ENCODE measurements at places on chromosomes 2 and 18. TPM values are rescaled to one million over a fixed set of nuclear protein-coding genes. Genes with fewer than 3 reads are reported as not detected.

COL3A1 gene
- total RNA-seq = 0.43 TPM

XDH gene
- total RNA-seq = not detected

DNA sequence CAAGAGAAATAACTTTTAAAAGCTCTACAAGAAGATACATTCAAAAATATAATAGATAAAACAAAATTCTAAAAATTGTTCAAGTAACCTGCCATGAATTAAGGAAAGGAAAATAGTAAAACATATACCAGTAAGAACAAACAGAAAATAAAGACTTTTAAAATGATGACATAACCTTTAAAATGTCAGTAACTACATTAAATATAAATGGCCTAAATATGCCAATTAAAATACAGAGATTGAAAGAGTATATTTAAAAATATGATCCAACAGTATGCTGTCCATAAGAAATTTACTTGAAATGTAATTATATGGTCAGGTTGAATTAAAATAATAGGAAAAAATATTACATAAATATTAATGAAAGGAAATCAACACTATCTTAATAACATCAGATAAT is 911.7 kb upstream of the POU3F3 start:
- H3K36me3 ChIP-seq = no peaks in the 10 kb centered on the region
- H3K4me3 ChIP-seq = no peak overlapping the region
- H3K27ac ChIP-seq = no peak overlapping the region
- no peak for DNase-seq
- no peaks in the 10 kb centered on the region for H3K27me3 ChIP-seq
- H3K4me1 ChIP-seq = no peaks in the 10 kb centered on the region

TANC1 gene
- 0.34 TPM for total RNA-seq

G6PC2 gene
- total RNA-seq = not detected

DNA sequence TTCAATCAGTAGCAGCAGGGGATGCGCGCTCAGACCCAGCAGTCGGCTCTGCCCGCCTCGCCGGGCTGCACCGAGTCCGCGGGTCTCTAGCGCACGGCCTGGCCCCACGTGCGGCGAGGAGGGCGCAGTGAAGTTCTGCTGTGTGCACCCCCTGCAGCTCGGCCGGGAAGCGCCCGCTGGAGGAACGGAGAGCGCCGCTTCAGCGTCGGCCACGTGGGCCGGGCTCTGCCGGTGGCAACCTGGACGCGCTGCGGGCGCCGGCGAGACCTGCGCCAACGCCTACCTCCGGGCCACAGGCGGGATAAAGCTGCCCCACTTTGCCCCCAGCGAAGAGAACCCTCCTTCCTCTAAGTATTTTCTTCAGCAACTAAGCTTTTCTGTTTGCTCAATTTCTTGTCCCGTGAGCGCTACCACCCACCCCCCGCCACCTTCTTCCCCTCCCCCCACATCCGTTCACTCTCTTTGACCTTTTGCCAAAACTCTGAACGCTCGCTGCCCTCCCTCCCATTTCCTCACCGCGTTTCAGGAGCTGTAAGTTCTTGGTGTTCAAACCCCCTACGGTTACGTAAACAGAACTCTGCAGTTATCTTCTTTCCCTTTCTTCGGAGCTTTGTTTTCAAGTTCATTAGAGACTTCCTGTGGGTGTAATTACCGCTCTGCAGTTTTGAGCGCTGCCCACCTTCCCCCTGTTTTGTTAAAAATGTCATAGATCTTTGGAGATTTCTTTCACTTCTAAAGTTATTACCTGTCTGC is 42.6 kb upstream of the EDAR start:
- peak overlapping the region; percentile 70 for H3K4me3 ChIP-seq
- peaks cover 1% of the 10 kb centered on the region for H3K27me3 ChIP-seq
- peak overlapping the region; percentile 45 for H3K27ac ChIP-seq
- peaks cover 4% of the 10 kb centered on the region for H3K36me3 ChIP-seq
- DNase-seq = peak; percentile 56

STARD7 gene
- total RNA-seq = 206 TPM

GRCh38 chr2:96546321-96546720 is 9.8 kb downstream of the ARID5A start:
- peaks cover 81% of the 10 kb centered on the region for H3K36me3 ChIP-seq
- peak overlapping the region; percentile 47 for H3K4me3 ChIP-seq
- peak overlapping the region; percentile 73 for H3K27ac ChIP-seq
- H3K27me3 ChIP-seq = no peaks in the 10 kb centered on the region

SERPINB2 gene
- not detected for total RNA-seq

WBP1 gene
- total RNA-seq = 38.6 TPM

VWA3B gene
- total RNA-seq = not detected

DNA sequence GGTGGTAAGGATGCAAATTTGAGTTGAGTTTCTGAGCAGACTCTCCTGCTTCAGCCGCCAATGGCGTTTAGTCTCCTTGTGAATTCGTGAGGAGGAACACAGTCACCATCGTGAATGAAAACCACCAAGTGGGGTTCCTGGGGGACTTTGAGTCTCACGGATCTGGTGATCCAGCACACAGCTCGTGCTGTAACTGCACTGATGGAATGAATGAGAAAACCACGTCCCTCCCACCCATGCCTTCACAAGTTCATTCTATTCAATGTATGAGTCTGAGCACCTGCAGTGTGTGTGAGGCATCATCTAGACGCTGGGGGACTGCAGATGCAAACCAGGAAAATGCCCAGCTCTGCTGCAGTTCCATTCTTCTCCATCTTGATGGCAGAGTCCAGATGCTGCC is 127.9 kb downstream of the PIEZO2 start:
- H3K36me3 ChIP-seq = no peaks in the 10 kb centered on the region
- no peak overlapping the region for H3K27ac ChIP-seq
- no peak for DNase-seq
- H3K27me3 ChIP-seq = no peaks in the 10 kb centered on the region
- no peaks in the 10 kb centered on the region for H3K4me1 ChIP-seq

DNA sequence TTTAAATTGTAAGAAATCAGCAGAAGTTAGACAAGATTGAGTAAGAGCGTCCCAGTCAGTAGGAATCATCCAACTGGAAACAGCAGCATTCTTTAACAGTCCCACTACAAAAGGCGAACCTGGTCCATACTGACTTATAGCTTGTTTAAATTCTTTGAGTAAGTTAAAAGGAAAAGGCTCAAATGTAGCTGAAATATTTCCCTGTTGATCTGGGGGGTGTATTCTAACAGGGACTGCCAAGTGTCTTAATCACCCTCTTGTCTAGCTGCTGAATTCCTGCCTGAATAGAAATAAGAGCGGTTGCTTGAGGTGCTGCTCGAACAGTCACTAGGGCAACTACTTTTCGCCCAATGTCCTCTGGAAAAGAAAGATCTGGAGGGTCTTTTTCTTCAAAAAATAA is 56.4 kb upstream of the FMNL2 start:
- peaks cover 3% of the 10 kb centered on the region for H3K27me3 ChIP-seq
- peaks cover 5% of the 10 kb centered on the region for H3K4me1 ChIP-seq
- no peak overlapping the region for H3K4me3 ChIP-seq
- no peak for DNase-seq
- no peaks in the 10 kb centered on the region for H3K36me3 ChIP-seq

GRCh38 chr2:51620796-51621195 is 588.9 kb upstream of the NRXN1 start:
- H3K4me3 ChIP-seq = no peak overlapping the region
- no peaks in the 10 kb centered on the region for H3K36me3 ChIP-seq
- no peaks in the 10 kb centered on the region for H3K4me1 ChIP-seq
- H3K27ac ChIP-seq = no peak overlapping the region

DNA sequence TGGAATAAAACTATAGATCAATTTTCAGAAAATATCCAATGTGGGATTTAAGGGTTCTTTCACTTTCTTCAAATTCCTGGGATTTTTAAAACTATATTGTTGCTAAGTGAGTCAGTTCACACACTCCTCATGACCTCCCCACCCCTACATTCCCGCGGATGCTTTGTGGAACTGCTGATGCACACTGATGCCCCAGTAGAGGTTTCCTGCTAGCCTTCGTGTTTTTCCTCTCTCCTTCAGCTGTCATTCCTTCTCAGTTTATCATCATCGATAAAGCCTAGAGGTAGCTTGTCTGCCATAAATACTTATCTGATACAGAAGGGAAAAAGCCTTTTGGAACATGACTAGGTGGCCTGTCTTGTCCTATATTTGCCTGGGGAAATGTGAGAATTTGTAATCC is 67.4 kb upstream of the GALNT5 start:
- H3K27ac ChIP-seq = no peak overlapping the region
- DNase-seq = no peak
- H3K36me3 ChIP-seq = no peaks in the 10 kb centered on the region
- no peak overlapping the region for H3K4me3 ChIP-seq
- H3K27me3 ChIP-seq = peaks cover 8% of the 10 kb centered on the region
- H3K4me1 ChIP-seq = peaks cover 20% of the 10 kb centered on the region

- H3K36me3 ChIP-seq = peaks cover 9% of the 10 kb centered on the region
- H3K4me1 ChIP-seq = peaks cover 74% of the 10 kb centered on the region
- no peaks in the 10 kb centered on the region for H3K27me3 ChIP-seq
- H3K27ac ChIP-seq = no peak overlapping the region
- H3K4me3 ChIP-seq = no peak overlapping the region
Measured at GRCh38 chr2:38613126-38613848, 10.6 kb upstream of the HNRNPLL start.

TTC32 gene
- 14.8 TPM for total RNA-seq

- no peaks in the 10 kb centered on the region for H3K27me3 ChIP-seq
- H3K27ac ChIP-seq = peak overlapping the region; percentile 85
- H3K4me3 ChIP-seq = peak overlapping the region; percentile 59
- peaks cover 57% of the 10 kb centered on the region for H3K36me3 ChIP-seq
- H3K4me1 ChIP-seq = peaks cover 52% of the 10 kb centered on the region
Measured at GRCh38 chr18:23238651-23239349, 103.5 kb downstream of the CABLES1 start.

USP37 gene
- total RNA-seq = 40.7 TPM

DNA sequence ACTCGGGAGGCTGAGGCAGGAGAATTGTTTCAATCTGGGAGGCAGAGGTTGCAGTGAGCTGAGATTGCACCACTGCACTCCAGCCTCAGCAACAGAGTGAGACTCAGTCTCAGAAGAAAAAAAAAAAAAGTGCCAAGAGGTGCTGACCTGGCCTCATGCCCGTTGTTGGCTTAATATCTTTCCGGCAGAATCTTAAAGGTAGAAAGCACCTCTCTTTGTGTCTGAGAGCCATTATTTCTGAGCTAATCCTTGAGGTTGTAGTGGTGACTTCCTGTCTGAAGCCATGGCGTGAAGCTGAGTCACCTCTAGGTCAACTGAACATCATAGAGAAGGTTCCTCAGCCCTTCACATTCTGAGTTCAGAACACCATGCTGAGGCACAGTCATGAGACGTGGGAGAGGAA is 60.4 kb downstream of the WDSUB1 start:
- DNase-seq = no peak
- no peak overlapping the region for H3K27ac ChIP-seq
- no peaks in the 10 kb centered on the region for H3K36me3 ChIP-seq
- peaks cover 3% of the 10 kb centered on the region for H3K27me3 ChIP-seq
- no peak overlapping the region for H3K4me3 ChIP-seq

GRCh38 chr2:217562871-217563480 is 439.8 kb downstream of the TNS1 start:
- no peaks in the 10 kb centered on the region for H3K36me3 ChIP-seq
- H3K27ac ChIP-seq = no peak overlapping the region
- DNase-seq = no peak
- no peaks in the 10 kb centered on the region for H3K27me3 ChIP-seq

TUBB8B gene
- not detected for total RNA-seq

DNA sequence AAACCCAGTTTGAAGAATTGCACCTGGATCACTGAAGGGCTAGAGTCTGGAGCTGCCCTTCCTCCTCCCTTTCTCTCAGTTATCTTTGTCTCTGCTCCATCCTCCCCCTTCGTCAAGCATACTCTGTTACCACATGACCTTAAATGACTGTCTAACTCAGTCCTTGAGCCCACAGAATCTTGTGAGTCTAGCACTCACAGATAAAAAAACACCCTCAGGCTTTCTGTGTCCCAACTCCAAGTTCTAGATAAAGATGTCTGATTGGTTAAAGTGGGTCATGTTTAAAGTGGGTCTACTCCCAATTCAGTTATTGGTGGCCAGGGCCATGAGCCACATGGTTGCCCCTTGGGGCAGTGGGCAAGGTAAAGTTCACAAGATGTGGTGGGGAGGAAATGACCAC is 53.5 kb upstream of the CYP1B1 start:
- H3K27me3 ChIP-seq = no peaks in the 10 kb centered on the region
- no peak overlapping the region for H3K4me3 ChIP-seq
- peaks cover 4% of the 10 kb centered on the region for H3K4me1 ChIP-seq
- H3K27ac ChIP-seq = no peak overlapping the region
- peaks cover 13% of the 10 kb centered on the region for H3K36me3 ChIP-seq
- no peak for DNase-seq

BOK gene
- 0.27 TPM for total RNA-seq

- H3K27me3 ChIP-seq = no peaks in the 10 kb centered on the region
- no peak overlapping the region for H3K4me3 ChIP-seq
- H3K27ac ChIP-seq = no peak overlapping the region
- DNase-seq = no peak
- H3K36me3 ChIP-seq = no peaks in the 10 kb centered on the region
Measured at GRCh38 chr2:187915810-187916209, 361.6 kb upstream of the TFPI start.

- DNase-seq = no peak
- H3K27me3 ChIP-seq = no peaks in the 10 kb centered on the region
- H3K36me3 ChIP-seq = peaks cover 39% of the 10 kb centered on the region
- no peaks in the 10 kb centered on the region for H3K4me1 ChIP-seq
Measured at GRCh38 chr2:28150236-28150915, 242.3 kb upstream of the FOSL2 start.

DNA sequence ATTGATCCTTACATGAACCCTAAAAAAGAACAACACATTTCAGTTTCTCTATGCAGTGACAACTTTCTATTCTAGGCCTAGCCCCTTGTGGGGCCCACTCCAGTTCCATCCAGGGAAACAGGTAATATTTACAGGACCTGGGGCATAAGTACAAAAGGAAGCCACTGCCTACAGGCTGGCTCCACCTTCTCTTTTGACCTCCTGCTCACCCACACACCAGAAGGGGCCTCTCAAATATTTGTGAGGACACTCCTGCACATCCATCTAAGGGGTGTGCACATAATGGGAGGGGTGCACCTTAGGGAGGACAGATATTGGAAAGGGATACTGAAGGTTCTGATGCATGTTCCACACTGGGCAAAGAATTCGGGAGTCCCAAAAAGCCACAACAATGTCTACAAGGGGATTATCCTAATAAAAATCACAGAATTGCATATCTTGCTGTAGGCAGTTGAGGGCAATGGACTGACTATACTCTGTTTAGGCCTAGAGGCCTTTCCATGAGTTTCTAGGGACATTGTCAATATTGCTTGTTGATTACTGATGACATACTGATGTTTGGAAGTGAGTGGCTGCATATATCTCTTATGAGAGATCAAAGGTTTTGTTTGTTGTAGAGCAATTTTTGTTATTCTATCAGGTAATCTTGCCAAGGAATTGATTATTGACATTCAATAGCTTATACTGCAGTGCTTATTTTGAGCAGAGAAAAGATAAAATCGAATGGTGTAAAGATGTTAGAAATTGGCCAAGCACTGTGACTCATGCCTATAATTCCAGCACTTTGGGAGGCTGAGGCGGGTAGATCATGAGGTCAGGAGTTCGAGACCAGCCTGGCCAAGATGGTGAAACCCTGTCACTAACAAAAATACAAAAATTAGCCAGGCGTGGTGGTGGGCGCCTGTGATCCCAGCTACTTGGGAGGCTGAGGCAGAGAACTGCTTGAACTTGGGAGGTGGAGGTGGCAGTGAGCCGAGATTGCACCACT is 23.8 kb upstream of the HNRNPA3 start:
- H3K36me3 ChIP-seq = no peaks in the 10 kb centered on the region
- H3K4me1 ChIP-seq = peaks cover 3% of the 10 kb centered on the region
- DNase-seq = no peak
- no peak overlapping the region for H3K4me3 ChIP-seq
- peaks cover 5% of the 10 kb centered on the region for H3K27me3 ChIP-seq
- no peak overlapping the region for H3K27ac ChIP-seq

- H3K27me3 ChIP-seq = no peaks in the 10 kb centered on the region
- DNase-seq = no peak
- H3K4me1 ChIP-seq = no peaks in the 10 kb centered on the region
- H3K4me3 ChIP-seq = no peak overlapping the region
- peaks cover 2% of the 10 kb centered on the region for H3K36me3 ChIP-seq
Measured at GRCh38 chr2:182921234-182921633, 54.8 kb upstream of the FRZB start.

Data from activated T-helper 2 cell treated with anti-CD3 and anti-CD28 coated beads, Interferon-gamma antibody, Interleukin-2, Interleukin-4, amounts not matched to agents 10 μg/mL and 5 μg/mL and 100 μg/mL, durations not matched to agents 14 hours and 24 hours and 36 hours (primary cell).